ENCODE measurements at places on chromosomes 12 and 14.

DNA sequence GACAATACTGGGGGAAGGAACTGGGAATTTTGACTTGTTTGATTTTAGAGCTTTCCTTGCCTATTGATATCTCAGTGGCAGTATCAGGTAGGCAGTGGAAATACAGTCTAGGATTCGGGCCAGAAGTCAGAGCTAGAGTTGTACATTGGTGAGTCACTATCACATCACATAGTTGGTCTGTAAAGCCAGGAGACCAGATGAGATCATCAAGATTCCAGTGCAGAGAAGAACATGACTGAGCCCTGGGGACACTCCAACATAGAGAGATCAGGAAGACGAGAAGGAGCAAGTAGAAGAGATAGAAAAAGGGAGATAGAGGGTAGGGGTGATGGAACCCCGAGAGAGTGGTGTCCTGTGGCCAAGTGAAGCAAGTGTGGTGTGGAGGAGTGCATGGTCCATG, 46.6 kb upstream of the NR1H4 start:
- DNase-seq: no peak

- no peak for DNase-seq
Observed at GRCh38 chr14:39016733-39017095, 86.3 kb downstream of the SEC23A start.

GRCh38 chr12:64752833-64753238, 6.4 kb downstream of the GNS start:
- DNase-seq: no peak

GRCh38 chr12:121719926-121720414, 7.4 kb downstream of the TMEM120B start:
- DNase-seq: no peak

DNA sequence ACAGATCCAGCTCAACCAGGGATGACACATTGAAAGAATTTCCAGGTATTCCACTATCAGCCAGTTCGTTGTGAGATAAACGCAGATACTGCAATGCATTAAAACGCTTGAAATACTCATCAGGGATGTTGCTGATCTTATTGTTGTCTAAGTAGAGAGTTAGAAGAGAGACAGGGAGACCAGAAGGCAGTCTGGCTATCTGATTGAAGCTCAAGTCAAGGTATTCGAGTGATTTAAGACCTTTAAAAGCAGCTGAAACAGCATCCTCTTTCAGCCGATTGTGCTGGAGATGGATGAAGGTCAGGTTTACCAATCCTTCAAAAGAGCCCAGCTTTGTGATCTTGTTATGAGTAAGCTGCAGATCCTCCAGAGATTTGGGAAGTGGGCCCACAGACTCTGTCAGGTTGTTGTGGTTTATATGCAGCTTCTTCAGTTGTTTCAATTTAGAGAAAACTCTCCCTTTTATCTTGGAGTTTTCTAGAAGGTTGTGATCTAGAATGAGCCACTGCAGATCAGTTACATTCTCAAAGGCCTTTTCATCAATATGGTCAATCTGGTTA, 3.0 kb downstream of the LUM start:
- no peak for DNase-seq

- no peak for DNase-seq
Observed at GRCh38 chr14:101571004-101571403, 9.7 kb downstream of the DIO3 start.

- no peak for DNase-seq
Observed at GRCh38 chr12:1705774-1706631, 15.1 kb downstream of the ADIPOR2 start.

DNA sequence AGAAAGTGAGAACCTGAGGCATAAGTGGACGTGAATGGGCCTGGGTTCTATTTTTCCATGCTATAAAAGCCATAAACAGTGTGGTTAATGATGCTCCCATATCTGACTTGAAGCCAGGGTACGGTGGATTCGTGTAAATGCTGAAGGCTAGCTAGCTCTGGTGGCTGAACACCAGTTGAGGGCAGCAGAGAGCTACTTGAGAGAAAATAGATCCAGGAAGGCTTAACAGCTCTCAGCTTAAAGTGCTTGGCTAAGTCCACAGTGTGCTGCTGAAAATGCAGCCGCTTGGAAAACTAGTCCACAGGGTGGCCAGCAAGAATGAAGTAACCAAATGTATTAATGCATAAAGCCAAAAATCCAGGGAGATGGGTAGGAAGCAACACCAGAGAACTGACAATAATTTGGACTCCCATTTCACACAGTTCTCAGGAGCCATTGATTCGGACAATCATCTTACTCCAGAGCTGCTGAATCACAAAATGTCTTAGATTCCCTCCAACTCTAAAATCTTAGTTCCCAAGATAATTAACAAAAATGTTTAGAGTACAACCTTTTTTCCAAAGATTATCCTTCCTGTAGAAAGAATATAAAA, 15.0 kb upstream of the FOXG1 start:
- DNase-seq: no peak

- DNase-seq: no peak
Observed at GRCh38 chr12:119179335-119180021, 747 bp downstream of the HSPB8 start.
